ENCODE measurements at places on chromosomes 1 and 21. TPM values are rescaled to one million over a fixed set of nuclear protein-coding genes. Genes with fewer than 3 reads are reported as not detected.

The S100A12 gene
- not detected for total RNA-seq

GRCh38 chr1:47562799-47563198 lies 125.0 kb downstream of the FOXD2 start:
- no peak for DNase-seq

GRCh38 chr1:234734869-234735268 lies 124.9 kb upstream of the IRF2BP2 start:
- DNase-seq = no peak

The TSPEAR gene
- total RNA-seq = not detected

GRCh38 chr1:218679391-218679790 lies 334.3 kb downstream of the TGFB2 start:
- no peak for DNase-seq

DNA sequence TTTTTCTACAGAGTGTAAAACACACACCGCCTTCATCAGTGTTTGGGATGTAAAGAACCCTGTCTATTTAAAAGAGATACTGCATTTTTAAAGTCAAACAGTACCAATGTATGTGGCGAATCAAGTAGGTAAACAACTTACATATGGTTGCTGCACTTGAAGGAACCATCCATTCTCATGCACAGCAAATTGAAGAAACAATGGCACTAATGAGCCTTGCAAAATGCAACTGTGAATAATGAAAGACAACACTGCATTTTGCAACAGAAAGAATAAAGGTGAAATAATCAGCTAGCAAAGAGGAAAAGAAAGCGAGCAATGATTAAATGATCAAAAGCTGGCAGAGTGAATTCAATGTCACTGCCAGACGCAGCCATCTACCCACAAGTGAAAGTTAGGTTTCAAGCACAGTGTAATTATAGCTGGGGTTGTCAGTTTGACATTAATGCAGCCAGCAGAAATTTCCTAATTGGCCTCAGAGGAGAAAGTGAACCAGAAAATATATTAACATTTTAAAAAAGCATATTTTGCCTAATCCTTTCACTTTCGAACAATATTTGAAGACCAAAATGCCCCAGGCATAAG lies 10.9 kb upstream of the BARHL2 start:
- DNase-seq = no peak

DNA sequence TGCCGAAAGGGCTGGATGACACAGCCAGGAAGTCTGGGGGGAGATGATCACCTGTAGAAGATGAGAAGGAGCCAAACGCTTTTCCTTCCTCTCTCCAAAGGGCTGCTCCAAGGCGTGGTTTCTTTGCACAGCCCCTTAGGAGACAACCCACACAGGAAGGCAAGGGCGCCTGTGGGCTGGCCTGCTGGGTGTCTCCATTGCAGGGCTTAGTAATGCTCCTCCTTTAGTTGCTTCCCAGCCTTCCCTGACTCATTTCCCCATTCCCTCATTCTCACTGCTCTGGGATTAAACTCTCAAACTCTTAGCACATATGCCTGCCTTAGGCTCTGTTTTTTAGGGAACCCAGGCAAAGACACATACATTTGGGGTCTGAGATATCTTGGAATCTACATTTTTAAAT lies 1.7 kb upstream of the CLCA1 start:
- DNase-seq = no peak

DNA sequence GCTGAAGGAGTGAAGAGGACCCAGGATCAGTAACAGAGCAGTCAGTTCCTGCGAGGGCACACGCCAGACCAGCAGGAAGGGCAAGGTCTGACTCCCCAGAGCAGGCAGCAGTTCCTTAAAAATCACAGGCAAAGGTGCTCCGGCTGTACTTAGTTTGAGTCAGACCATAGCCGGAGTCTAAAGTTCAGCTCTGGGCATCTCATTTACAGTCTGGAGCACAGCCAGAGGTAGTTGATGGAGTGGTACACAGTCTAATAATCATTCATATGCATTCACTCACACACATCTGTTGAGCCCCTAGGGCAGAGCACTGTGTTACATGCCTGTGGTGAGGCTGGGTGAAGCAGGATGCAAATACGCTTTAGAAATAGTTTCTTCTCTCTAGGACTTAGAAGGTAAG lies 7.3 kb upstream of the AMIGO1 start:
- DNase-seq = no peak

The CZIB gene
- total RNA-seq = 45.8 TPM

DNA sequence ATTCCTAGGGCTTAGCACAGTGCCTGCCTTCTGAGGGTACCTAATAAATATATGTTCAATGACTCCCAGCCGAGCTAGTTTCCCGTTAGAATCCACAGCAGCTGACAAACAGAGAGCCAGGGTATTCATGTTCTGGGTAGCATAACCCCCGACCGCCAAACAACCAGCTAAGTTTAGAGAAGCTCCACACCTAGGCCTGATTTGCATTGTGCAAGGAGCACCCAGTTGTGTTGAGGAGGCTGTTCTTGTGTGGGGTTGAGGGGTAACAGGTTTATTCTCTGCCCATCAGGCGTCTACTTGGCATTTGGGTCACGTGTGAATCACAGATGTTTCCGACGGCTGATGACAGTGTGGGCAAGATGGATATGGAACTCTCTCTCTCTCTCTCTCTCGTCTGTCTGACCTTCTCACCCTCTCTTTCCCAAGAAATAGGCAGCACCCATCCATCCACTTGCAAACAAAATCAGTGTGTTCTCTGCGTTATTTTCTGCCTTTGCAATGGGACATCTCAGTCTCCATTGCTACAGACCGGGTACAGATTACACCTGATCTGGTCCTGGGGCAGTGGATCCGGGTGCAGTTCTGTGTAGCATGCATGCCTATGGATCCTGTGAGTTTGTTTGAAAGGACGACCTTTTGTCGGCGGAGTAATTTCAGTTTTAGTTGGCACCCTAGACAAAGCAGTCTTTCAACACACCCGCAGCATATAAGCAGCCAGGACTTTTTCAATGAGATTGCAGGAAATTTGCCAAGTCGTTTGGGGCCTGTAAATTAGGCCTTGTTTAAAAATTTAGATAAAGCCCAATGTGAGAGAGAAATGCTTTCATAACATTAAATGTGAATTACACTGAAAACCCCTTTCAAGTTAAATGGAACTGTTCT lies 29.4 kb downstream of the KAZN start:
- no peak for DNase-seq

GRCh38 chr1:56539520-56539931 lies 39.8 kb downstream of the PLPP3 start:
- no peak for DNase-seq

The RPTN gene
- not detected for total RNA-seq

GRCh38 chr1:30866594-30866993 lies 42.0 kb downstream of the SDC3 start:
- DNase-seq = no peak

GRCh38 chr1:42085596-42085995 lies 67.6 kb upstream of the GUCA2B start:
- no peak for DNase-seq

GRCh38 chr1:106406114-106406513 lies 650.4 kb upstream of the PRMT6 start:
- DNase-seq = no peak

DNA sequence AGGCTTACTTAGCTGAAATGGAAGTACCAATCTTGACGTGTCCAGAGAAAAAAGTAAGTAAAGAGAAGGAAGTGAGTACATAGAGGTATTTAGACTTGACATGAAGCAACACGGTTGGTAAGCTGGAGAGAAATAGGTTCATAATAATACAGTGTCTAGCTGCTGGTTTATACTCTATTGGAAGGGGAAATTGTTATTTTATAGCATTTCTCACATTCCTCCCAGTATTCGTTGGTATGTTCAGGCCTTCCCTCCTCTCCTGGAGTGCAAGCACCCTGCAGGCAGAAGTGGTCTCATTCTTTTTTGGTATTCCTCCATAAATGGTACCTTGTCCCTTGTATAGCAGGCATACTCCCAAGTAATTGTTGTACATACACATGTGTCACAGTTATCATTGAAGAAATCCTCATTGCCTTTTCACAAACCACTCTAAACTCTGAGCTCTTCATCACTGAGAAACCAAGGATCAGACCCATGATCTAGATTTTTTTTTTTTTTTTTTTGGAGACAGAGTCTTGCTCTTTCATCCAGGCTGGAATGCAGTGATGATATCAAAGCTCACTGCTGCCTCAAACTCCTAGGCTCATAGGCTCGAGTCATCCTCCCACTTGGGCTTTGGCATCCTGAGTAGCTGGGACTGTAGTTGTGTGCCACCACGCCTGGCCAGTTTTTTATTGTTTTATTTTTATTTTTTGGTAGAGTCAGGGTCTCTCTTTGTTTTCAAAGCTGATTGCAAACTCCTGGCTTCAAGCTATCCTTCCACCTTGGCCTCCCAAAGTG lies 9.8 kb upstream of the IPO9 start:
- no peak for DNase-seq

GRCh38 chr21:45584786-45585185 lies 42.5 kb upstream of the SLC19A1 start:
- no peak for DNase-seq

The PTPN7 gene
- not detected for total RNA-seq

The OR6K3 gene
- total RNA-seq = not detected

The LCE2C gene
- not detected for total RNA-seq

All from glomerular endothelial cell (primary cell).